ENCODE measurements at places on chromosomes 1 and 21.

- no peak for DNase-seq
Measured at GRCh38 chr1:34977858-34978257, 7.3 kb downstream of the TMEM35B start.

- no peak for DNase-seq
Measured at GRCh38 chr21:14918527-14918926, 146.3 kb downstream of the NRIP1 start.

- no peak for DNase-seq
Measured at GRCh38 chr1:41018018-41018410, 3.5 kb downstream of the SLFNL1 start.

DNA sequence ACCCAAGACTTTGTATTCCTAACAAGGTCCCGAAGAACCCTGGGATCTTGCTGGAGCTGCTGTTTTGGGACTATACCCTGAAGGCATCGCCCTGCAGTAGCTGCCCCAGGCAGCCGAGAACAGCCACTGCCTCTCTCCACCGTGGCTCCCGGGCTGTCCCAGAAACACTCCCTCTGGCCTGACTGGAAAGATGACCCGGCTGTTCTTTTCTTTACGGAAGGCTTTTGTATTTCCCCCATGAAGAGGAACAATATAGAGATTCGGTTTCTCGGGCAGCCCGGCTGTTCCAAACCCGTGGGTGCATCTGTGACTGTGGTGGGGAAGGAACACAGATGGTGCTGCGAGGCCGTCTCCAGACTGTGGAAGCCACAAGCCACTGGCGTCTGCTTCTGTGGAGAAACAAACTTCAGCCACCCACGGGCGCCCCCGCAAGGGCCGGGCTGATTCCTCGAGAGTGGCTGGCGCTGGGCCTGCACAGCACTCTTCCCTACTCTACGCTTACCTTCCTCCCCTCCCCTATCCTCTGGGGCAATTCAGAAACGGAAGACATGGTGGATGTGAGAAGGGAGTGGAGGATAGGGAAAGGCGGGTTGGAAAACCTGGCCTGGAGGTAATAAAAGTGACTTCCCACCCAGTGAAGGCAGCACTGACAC lies 33.7 kb upstream of the VASH2 start:
- peak; percentile 90 for DNase-seq

GRCh38 chr1:197921235-197922069 lies 4.3 kb downstream of the LHX9 start:
- DNase-seq, result no peak

DNA sequence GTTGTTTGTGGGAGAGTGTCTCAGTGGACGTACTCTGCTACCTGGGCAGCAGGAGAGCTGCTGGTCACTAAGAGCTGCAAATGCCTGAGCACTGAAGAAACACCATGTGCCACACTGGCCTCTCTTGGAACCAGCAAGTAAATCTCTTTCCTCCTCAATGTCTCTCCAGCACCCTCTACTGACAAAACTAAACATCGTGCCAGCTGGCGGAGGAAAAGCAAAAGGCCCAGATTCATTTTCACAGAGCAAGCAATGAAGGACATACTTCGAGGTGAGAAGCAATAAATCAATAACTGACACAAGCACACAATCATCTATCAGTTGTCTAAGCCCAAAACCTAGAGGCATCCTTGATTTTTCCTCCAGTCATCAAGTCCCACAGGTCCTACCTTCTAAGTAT lies 78.1 kb downstream of the RERE start:
- DNase-seq, result no peak

DNA sequence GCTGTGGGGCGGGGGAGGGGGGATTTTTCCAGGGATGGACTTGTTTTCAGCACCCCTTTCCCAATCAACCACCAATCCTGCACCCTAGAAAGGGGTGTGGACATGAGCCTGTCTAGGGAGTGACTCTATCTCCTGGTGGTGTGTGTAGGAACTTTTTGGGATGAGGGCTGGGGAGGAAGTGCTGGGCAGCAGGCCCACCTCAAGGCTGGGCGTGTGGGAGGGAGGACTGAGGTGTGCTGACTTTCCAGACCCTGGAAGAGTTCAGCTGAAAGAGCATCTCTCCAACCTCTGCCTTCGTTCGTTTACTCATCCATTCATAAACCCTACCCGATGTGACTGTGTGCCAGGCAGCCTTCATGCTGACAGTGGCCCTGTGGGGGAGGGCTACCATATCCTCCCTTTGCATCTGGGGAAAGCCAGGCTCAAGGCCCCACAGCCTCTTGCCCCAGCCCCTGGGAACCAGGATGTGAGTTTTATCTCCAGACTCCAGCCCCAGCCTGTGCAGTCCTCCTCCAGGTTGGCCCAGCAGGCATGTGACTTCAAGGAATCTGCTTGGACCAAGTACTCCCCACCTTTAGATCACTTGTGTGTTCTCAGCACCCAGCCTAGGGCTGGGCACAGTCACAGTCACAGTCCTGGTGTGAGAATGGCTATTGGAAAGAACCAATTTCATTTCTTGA lies 6.7 kb downstream of the KNCN start:
- DNase-seq, result no peak

- DNase-seq, result peak; percentile 55
Measured at GRCh38 chr1:204241050-204241449, 27.3 kb upstream of the GOLT1A start.

GRCh38 chr1:69523032-69523431 lies 44.7 kb upstream of the LRRC7 start:
- no peak for DNase-seq

GRCh38 chr1:209999005-209999404 lies 61.0 kb downstream of the SYT14 start:
- DNase-seq, result no peak

DNA sequence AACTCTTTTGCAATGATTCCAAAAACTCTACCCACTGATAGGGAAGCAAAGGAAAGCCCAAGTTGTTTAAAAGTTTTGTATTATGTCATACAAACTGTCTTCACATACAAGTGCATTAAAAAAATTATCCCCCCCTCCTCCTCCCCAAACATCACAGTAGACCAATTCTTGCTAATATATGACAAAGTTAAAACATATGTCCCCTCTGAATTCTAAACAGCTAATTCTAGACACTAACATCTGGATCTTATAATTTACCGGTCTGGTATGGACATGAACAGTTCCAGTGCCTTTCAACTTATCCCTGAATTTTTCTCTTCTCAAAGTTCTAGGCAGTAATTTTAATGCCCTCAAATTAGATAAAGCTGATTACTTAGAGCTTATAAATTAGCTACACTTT lies 13.4 kb downstream of the RIT1 start:
- no peak for DNase-seq

DNA sequence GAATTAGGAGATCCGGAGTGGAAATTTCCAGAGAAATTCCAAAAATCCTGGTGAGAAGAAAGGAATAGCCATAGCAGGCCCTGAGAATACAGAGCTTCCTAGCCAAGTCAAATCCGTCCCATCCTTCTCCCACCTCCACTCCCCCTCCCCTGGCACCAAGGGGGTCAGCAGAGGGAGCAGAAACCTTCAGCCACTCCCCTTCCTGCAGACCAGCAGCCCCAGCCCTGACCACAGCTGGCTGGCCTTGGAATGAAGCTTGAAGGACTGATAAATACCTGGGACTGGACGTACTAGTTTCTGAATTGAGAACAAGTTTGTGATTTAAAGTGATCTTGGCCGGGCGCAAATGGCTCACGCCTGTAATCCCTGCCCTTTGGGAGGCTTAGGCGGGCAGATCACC lies 13.8 kb upstream of the RIPPLY3 start:
- no peak for DNase-seq

- no peak for DNase-seq
Measured at GRCh38 chr1:58650141-58650540, 49.7 kb downstream of the MYSM1 start.

GRCh38 chr1:77548285-77548684 lies 134.2 kb downstream of the ZZZ3 start:
- DNase-seq, result no peak

DNA sequence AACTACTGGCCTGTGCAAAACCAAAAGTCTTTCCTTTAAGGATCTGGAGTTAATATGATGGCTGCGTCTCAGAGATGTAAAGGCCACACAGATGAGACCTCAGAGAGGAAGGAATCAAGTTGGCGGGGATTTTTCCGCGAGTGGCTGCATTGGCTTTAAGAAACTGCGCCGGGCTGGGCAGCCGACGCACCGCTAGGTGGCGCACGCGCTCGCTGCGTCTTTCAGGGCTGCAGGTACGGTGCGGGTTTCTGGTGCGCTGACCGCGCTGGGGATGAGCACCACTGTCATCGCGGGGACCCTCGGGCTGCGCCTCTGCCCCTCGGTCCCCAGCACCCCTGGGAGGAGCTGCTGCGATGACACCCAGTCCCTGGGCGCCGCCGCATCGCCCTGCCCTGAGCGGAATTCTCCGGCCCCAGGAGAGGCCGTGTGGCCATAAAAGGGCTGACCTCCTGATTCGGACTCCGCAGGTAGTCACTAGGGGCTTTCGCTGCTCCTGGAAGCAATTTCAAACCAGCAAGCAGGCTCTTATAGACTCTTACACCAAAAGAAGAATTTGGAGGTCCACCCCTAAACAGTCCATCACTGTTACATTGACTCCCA lies 241.0 kb downstream of the KCNJ6 start:
- DNase-seq, result peak; percentile 50

GRCh38 chr1:90176530-90176929 lies 181.6 kb downstream of the ZNF326 start:
- no peak for DNase-seq

GRCh38 chr1:237386362-237387143 lies 344.6 kb downstream of the RYR2 start:
- peak; percentile 41 for DNase-seq

GRCh38 chr1:204249736-204250427 lies 36.1 kb upstream of the GOLT1A start:
- DNase-seq, result no peak

- DNase-seq, result no peak
Measured at GRCh38 chr1:111598544-111598943, 21.0 kb upstream of the RAP1A start.

DNA sequence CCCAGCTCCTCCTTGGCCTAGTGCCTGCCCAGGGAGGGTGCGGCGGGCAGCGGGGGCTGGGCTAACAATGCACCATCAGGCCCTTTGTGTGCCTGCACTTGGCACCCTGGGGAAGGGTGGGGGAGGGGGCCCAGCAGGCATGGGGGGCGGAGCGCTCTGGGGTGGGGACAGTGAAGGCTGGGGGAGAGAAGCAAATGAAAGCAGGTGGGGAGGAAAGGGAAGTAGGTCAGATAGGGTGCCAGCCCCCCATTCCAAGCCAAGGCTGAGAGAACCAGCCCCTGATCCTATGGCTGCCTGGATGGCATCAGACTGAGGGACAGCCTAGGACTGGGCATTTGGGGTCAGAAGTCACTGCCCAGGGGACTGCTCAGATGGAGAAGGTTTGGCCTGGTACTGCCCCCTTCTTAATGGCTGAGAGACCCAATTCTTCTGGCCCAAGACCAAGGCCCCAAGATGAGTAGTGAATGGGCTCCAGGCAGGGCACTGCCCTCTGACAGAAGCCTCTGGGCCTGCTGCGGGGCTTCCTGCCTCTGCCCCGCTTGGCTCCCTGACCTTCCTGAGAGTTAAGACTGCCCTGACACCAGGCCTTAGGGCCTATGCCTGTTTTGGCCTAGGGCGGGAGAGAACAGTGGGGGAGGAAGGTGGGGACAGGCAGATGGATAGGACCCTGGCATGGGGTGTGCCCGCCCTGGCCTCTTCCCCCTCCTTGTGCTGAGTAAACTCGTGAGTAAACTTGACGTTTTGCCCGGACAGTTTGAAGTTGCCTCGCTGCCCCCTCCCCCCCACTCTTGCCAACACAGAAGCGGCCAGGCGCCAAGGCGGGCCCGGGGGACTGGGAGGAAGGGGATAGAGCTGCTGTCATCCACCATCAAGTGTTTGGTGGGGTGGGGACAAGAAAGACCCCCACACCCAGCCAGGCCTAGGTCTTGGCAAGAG lies 2.7 kb downstream of the ZBTB7B start:
- DNase-seq, result peak; percentile 62

GRCh38 chr21:25427828-25428227 lies 179.5 kb downstream of the MRPL39 start:
- DNase-seq, result no peak

DNA sequence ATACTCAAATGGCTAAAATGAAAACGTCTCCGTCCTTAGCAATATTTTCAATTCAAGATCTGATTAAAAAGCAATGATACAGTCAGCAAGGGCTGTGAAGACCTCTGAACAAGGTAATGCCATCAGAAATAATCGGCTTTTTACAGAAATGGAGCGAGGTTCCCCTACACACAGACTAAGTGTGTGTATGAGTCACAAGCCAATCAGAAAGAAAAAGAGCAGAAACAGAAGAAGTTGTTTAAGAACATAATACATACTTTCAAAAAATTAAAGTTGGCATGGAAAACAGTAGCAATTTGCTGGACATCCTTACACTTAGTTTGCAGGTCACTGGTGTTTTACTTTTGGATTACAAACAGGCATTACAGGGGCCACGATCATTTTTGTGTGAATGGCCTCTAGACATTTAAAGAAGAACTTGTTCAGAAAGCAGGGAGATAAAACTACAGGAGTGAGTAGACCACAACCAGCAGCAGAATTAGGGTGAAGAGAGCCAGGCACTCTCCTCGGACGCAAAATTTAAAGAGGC lies 350.0 kb upstream of the RUNX1 start:
- peak; percentile 31 for DNase-seq

- no peak for DNase-seq
Measured at GRCh38 chr1:25519624-25520023, 23.8 kb upstream of the LDLRAP1 start.

- DNase-seq, result no peak
Measured at GRCh38 chr1:229887043-229887822, 179.8 kb upstream of the GALNT2 start.

DNA sequence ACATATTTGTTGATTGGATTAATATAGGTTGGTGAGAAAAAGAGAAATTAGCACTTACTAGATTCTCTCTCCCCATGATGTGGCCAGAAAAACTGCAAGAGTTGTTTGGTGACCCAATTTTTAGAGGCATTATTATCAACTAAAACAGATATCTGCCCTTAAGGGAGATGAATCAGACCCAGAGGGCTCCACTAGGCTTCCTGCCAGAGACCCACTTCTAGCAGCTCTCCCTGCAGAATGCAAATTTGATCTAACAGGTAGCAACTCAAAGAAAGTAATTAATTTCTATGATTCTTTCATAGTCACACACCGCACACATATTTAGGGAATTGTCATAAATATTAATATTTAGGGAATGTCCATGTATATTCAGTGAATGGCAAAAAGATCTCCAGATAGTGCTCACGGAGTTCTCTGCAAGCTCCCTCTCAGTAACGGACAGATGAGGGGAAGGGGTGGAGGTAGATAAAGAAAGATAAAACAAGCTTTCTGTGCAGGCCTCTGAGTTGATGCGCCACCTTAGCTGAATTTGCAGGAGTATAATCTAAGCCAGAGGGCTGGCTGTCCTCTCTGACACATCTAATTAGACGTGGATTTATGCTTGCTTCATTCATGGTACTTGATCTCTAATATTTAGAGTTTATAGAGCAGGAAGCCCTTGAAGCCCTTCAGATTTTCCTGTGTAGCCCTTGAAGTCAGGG lies 84.1 kb upstream of the CCDC190 start:
- no peak for DNase-seq

GRCh38 chr21:42461881-42462877 lies 33.8 kb downstream of the RSPH1 start:
- DNase-seq, result peak; percentile 61

DNA sequence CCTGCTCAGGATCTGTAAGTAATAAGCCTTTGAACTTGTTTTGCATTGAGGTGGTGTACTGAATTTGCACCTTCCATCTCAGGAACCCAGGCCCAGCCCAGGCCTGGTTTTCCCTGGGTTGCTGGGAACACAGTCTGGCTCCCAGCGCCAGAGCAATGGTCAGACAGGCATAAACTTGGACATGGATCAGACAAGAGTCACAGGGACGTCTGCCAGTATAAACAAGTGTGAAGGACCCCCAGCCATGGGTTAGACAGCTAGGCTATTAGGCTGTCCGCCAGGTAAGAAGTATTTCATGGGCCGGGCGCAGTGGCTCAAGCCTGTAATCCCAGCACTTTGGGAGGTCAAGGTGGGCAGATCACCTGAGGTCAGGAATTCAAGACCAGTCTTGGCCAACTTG lies 5.5 kb downstream of the IFNLR1 start:
- DNase-seq, result no peak
